ENCODE measurements at places on chromosomes 13 and 19.
A peak's percentile ranks its signal among the peaks of the same experiment; 100 is the strongest.

DNA sequence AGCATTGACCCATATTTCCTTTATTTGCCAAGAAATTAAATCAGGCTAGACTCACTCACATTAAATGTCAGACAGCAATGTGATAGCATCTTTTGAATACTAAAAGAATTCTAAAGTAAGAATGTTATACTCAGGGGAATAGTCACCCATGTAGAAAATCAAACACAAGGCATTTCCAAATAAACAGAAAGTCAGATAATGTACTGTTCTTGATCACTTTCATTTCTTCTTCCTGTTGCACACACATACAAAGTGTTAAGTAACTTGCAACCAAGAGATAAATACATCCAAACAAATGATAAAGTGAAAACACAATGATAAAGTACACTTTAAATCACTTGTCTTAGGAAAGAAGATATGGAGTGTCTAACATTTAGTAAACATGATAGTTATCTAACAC, 1366.6 kb upstream of the MIR17HG start:
- no peak for DNase-seq

GRCh38 chr13:41915081-41915480, 45.8 kb downstream of the VWA8 start:
- DNase-seq: no peak

DNA sequence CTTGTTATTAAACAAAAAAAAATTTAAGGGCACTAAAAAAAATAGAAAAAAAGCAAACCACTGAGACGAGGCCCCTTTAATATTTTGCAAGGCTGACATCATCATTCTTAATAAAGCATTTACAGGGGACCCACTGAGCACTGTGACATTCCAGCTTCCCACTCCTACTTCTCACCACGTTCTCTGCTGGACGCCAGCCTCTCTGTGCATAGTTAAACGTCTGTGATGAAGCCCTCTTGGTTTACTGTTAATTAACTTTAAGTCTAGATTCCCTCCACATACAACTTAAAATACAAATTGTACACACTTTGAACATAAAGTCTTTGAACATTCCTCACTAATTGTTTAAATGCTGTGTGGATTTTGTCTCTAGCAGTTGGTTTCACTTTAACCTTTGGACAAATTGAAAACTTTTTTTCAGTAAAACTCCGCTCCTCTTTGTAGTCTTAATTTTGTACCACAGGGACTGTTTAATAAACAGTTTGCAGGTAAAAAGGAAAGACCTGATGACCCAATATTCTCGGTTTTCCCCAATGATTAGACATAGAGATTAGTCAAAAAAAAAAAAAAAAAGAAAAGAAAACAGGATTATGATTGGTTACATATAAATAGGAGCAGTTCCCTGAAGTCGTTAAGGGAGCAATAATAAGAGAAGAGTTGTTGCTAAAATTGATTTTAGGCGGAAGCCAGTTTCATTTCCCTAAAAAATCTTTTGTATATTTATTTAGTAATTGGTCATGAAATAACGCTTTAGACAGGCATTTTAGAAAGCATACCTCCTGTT, 219.8 kb downstream of the MZT1 start:
- no peak for DNase-seq

- DNase-seq: no peak
Observed at GRCh38 chr13:113292021-113292862, 4.8 kb upstream of the LAMP1 start.

DNA sequence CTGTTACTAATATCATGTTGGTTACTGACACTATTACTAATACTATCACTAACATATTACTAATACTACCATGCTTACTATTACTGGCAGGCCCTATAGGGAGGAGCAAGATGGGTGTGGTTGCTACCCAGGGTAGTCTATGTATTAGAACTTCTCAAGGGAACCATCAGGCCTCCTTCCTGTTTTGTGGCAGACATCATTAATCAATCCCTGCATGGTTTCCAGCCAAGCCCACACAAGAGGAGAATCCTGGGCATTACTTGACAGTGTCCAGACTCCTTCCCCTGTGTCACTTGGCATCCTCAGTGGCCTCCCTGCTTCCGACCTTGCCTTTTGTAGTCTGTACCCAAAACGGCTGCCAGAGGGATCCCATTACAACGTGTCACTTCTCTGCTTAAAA, 8.9 kb downstream of the HAS1 start:
- DNase-seq: no peak

- DNase-seq: no peak
Observed at GRCh38 chr13:33186861-33187291, 98.7 kb downstream of the STARD13 start.

DNA sequence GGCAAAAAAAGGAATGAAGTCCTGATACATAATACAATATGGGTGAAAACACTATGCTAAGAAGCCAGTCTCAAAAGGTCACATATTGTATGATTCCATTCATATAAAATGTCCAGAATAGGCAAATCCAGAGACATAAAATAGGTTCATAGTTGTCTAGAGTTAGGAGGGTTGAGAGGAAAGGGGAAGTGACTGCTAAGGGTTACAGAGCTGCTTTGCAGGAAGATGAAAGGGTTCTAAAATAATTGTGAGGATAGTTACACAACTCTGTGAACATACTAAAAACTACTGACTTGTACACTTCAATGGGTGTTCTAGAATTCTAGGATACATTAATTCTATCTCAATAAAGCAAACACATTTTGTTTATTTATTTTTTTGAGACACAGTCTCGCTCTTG, 25.7 kb downstream of the CAB39L start:
- DNase-seq: no peak

- DNase-seq: no peak
Observed at GRCh38 chr13:52048516-52048915, 24.0 kb downstream of the UTP14C start.

DNA sequence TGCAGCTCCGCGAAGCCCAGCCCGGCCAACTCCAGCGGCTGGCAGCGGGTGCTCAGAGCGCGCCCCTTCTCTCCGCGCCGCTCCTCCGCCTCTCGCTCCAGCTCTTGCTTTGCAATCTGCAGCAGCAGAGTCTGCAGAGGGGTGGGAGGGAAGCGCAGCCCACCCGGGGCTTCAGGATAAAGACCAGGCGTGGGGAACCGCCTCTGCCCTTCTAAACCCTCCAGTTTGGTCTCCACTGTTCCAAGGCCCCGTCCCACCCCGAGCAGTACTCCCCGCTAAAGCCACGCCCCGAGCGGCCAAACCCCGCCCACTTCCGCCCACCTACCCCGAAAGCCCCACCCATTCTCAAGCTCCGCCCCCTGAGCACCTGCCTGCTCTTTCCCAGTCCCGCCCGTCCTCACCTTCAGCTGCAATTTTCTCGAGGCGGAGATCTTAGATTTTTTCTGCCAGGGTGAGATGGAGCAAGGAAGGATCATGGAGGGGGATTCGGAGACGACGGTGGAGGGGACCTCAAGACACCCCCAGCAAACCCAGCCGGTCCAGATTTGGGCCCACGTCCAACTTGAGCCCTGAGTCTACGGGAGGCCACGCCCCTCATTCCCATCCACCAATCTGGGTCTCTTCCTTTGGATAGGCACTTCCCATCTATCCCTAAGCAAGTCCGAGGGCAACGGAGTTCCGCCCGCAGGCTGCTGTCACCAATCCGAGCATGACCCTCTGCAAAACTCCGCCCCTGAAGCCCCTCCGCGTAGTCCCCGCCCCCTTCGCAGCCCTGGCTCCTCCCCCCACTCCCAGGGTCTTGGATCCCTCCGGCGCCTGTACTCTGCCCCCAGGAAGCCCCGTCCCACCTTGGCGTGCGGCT, 1.1 kb downstream of the TNNI3 start:
- peak; percentile 32 for DNase-seq

DNA sequence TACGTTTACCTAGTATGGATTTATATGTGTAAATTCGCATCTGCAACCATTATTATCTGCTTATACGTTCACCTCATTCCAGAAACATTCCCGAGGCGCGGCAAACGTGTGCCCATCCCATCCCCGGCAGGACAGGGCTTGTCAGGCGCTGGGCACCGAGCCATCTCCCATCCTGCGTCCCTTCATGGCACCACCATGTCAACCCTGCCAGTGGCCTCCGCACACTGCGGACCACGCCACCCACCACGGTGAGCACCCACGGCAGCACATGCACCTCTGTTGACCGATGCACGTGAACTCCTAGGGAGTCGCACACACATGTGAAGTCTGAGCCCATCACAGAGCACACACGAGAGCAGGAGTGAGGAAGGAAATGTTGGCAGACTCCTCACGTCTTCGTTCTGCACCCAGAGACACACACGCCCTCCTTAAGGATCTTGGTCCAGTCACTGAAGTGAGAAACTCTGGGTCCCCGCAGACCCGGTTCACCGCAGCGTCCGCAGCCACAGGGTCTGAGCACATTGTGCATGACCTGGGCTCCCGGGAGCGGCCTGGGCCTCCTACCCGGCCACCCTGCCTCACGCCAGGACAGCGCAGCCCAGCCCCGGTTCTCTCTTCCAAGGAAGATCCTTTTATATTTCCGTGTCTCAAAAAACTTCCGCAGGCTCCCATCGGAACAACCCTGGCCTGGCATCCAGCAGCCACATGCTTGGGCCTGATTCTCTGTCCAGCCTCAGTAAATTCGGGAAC, 68.4 kb upstream of the C13orf46 start:
- DNase-seq: no peak

DNA sequence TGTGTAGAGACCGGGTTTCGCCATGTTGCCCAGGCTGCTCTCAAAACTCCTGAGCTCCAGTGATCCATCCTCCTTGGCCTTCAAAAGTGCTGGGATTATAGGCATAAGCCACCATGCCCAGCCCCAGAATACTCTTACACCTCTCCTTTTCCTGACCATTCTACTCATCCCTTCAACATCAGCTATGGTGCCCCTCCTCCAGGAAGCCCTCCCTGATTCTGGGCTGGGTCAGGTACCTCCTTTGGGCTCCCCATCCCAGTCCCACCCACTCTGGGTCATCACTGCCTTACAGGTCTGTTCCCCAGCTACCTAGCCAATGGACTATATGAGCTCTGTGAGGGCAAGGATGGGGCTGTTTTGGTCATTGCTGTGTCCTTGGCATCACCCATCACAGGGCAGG, 9.6 kb downstream of the TGFB1 start:
- no peak for DNase-seq

DNA sequence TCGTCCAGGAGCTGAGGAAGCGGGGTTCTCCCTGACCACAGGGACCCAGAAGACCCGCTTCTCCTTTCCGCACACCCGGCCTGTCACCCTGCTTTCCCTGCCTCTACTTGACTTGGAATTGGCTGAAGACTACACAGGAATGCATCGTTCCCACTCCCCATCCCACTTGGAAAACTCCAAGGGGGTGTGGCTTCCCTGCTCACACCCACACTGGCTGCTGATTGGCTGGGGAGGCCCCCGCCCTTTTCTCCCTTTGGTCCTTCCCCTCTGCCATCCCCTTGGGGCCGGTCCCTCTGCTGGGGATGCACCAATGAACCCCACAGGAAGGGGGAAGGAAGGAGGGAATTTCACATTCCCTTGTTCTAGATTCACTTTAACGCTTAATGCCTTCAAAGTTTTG, 18.9 kb downstream of the VASP start:
- DNase-seq: peak; percentile 28

- DNase-seq: no peak
Observed at GRCh38 chr19:17883627-17884410, 12.1 kb downstream of the SLC5A5 start.

GRCh38 chr13:99231721-99232120, 26.5 kb downstream of the GPR18 start:
- DNase-seq: no peak

DNA sequence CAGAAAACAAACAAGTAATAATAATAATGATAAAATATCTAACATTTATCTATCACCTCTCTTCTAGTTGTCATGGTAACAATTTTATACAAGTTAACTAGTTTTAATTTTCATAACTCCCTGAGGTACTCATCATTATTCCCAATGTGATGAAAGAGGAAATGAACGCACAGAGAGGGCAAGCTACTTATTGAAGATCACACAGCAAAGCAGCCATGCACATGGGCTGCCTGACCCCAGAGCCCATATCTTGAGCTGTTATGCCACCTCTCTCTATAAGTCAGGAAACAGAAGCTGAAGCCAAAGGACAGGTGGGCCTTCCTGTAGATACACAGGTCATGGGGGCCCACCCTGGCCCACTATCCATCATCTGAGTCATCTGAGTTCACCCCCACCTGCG, 4.9 kb upstream of the KLK4 start:
- no peak for DNase-seq

DNA sequence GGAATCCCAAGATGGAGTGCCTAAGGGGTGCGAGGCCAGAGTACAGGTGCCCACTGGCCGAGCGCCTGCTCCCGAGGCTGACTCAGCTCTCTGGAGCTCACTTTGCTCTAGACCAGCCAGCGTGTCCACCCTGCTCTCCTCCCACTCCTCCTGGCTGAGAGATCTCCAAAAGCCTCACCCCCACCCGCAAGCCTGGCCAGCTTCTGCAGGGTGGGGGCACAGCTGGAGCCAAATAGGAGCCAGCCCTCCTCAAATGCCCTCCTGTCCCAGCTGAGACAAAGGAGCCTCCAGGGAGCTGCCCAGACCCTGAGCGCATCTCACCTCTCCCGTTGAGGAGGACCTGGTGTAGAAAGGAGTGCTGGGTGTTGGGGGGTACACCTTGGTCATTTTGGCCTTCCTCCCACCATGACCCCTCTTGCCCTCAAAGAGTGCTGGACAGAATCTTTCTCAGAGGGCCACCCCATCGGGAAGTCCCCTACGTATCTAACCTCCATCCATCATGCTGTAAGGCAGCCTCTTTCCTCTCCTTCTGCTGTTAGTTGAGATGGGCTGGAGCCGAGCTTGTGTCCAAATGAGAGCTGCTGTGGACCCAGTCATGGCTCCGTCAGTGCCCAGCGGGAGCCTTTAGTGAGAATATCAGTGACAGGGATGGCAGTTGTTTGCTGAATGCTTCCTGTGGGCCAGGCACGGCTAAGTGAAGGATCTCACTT, 123.9 kb upstream of the VSTM2B start:
- DNase-seq: no peak

DNA sequence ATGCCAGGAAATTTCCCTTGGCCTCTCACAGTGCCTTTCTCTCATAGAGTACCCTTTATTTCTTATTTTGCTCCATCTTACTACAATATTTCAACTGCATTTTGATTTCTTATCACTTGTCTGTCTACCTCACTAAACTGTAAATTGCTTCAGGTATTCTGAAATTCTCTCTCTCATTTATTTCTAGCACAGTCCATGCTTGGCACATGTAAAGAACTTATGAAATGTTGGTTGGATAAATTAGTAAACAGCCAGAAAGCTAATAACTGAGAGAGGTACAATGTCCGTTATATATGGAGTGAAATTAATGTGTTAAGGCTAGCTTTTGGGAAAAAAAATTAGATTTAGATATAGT, 138.3 kb upstream of the RFC3 start:
- DNase-seq: no peak

DNA sequence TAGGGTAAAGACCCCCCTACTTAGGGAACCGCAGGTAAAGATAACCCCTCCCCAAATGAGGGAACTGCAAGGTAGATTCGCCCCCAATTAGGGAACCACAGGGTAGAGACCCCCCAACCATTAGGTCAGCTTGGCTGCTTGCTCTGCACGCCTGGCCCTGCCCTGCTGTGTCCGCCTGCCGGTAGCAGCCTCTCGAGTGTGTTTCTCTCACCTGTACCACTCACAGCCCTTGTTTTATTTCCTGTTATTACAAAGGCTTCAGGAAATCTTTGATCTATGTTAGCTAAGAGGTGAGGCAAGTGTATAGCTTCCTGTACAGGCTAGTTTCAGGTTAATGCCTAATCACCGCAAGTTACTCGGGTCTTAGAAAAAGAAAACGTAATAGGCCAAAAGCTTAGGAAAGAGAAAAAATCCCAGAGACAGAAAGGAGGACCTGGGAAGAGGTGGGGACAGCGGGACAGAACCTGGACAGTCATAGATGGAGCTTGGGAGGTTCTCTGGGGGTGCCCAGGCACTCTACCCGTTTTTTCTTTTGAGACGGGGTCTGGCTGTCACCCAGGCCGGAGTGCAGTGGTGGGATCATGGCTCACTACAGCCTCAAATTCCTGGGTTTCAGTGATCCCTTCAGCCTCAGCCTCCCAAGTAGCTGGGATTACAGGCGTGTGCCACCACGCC, 23.1 kb upstream of the EIF3G start:
- no peak for DNase-seq
